ENCODE measurements at places on chromosomes 3 and 15. TPM values are rescaled to one million over a fixed set of nuclear protein-coding genes. Genes with fewer than 3 reads are reported as not detected.

ACKR4 gene
- 0.18 TPM for total RNA-seq

MIX23 gene
- total RNA-seq: 10.0 TPM

TRPM7 gene
- 49.4 TPM for total RNA-seq

SNX22 gene
- under 0.01 TPM for total RNA-seq

TMPRSS7 gene
- total RNA-seq: not detected

- H3K36me3 ChIP-seq: peaks cover 9% of the 10 kb centered on the region
- H3K4me3 ChIP-seq: no peak overlapping the region
- H3K27me3 ChIP-seq: no peaks in the 10 kb centered on the region
Observed at GRCh38 chr3:16402451-16402850, 111.0 kb downstream of the RFTN1 start.

DNA sequence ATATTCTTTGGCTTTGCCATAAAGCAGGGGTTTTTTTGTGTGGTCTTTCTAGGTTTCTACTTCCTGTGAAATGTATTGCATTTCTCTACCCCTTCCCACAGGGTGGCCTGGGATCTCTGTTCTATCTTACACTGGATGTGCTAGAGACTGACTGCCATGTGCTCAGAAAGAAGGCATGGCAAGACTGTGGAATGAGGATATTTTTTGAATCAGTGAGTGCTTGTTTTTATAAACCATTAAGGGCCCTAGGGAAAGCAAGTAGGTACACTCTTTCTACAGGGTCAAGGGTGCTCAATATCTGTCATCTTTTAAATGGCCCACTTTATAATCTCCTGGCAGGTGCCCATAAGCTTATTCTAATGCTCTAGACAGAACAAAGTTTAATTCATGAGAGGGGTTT lies 730 bp downstream of the FETUB start:
- no peak overlapping the region for H3K27ac ChIP-seq
- no peak for DNase-seq
- no peak overlapping the region for H3K4me3 ChIP-seq
- H3K4me1 ChIP-seq: no peaks in the 10 kb centered on the region
- H3K36me3 ChIP-seq: no peaks in the 10 kb centered on the region

DNA sequence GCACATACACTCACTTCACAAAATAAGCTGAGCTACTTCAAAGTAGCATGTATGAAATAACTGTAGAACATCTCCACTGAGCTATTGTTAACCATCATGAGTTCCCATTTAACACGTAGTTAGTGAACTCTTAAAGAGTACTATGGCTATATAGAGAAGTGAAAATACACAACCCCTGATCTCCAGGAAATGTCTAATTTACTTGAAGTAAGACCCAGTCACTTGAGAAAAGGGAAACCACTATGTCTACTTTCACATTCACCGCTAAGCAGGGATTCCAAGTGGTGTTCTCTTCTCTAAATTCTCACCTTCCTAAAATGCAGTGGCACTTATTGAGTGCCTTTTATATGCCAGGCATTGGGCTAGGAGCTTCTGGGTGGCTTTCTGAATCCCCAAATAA lies 35.0 kb upstream of the COLQ start:
- DNase-seq: no peak
- peaks cover 4% of the 10 kb centered on the region for H3K36me3 ChIP-seq
- H3K27me3 ChIP-seq: no peaks in the 10 kb centered on the region
- no peaks in the 10 kb centered on the region for H3K4me1 ChIP-seq

DNA sequence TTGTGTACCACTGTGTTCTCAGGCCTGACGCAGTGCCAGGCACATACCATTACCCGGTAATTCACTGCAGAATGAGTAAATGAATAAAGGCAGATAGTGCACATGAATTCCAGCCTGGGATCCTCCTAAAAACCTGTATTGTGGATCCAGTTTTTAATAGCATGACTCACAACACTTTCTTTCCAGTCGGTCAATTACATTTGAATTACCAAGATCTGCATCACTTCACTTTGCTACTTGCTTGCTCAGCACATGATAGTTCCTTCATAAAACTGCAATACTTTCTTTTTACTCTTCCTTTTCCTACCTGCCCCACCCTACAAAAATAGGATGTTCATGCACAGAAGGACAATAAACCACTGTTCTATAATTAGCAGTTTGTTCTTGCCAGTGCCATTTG lies 553.8 kb downstream of the MAGI1 start:
- no peaks in the 10 kb centered on the region for H3K27me3 ChIP-seq
- no peak overlapping the region for H3K27ac ChIP-seq
- DNase-seq: no peak
- H3K36me3 ChIP-seq: no peaks in the 10 kb centered on the region
- no peak overlapping the region for H3K4me3 ChIP-seq

- DNase-seq: no peak
- H3K4me1 ChIP-seq: no peaks in the 10 kb centered on the region
- H3K36me3 ChIP-seq: no peaks in the 10 kb centered on the region
- H3K27me3 ChIP-seq: no peaks in the 10 kb centered on the region
- no peak overlapping the region for H3K27ac ChIP-seq
Observed at GRCh38 chr3:83622526-83622925, 1336.3 kb upstream of the CADM2 start.
